ENCODE measurements at places on chromosomes 12 and 14.

DNA sequence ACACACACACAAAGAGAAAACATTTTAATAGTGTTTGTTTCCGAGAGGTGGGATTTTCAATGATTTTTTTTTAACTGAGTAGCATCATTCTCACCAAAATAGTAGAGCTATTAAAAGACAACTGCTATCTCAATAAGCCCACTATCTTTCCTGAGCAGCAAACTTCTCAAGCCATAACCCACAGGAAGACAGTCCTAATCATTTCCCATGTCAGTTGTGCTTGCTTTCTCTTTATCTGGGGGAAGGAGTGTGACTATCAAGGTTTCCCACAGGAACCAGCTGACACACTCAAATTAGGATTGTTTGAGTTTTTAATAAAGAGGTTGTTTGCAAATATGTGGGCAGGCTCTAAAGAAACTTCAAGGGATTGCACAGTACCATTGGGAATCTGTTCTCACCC, 4.9 kb upstream of the MAX start:
- no peak for DNase-seq

- no peak for DNase-seq
Measured at GRCh38 chr12:67649261-67649569, 670 bp downstream of the DYRK2 start.

DNA sequence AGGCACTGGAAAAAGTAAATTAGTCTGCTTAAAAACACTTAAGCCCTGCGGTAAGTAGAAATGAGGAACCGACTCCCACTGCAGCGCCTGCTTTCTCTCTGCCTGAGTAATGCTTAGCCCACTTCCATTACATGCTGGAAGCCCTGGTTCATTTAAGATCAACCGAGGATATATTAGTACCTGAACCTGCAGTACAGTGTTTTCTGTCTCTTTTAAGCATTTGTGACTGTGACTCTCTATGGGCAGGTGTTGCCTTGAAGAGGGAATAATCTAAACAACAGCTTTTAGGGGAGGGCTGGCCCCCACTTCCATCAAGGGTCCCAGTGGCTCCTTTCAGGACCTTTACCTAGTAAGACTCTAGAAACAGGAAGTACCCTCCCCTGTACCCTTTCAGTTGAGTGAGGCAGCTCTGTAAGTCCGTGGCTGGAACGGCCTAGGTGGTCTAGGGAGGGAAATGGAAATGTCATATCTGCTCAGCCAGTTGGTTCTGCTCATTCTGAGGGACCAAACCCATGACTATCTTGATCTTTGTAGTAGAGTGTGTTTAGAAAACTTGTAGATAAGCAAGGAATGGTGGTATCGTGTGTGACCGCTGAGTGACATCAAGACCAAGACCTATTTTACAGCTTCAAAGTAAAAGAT, 56.2 kb downstream of the FNTB start:
- DNase-seq: no peak

DNA sequence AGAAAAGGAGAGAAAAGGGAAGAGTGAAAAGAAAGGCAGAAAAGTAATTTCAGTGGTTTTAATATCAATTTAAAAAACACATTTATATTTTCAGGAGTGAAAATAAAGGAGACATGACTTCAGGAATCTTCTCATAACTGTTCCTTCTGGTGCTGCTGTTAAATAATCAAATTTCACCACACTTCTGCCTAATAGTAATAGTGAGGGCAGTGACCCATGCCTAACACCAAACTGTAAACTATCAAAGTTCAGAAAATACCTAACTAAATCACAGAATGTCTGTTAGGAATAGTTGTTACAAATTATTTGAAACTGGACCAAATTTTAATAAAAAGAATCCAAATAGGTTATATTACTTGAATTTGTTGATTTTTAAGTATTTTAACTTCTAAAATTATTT, 169.4 kb downstream of the RPL10L start:
- DNase-seq: no peak

DNA sequence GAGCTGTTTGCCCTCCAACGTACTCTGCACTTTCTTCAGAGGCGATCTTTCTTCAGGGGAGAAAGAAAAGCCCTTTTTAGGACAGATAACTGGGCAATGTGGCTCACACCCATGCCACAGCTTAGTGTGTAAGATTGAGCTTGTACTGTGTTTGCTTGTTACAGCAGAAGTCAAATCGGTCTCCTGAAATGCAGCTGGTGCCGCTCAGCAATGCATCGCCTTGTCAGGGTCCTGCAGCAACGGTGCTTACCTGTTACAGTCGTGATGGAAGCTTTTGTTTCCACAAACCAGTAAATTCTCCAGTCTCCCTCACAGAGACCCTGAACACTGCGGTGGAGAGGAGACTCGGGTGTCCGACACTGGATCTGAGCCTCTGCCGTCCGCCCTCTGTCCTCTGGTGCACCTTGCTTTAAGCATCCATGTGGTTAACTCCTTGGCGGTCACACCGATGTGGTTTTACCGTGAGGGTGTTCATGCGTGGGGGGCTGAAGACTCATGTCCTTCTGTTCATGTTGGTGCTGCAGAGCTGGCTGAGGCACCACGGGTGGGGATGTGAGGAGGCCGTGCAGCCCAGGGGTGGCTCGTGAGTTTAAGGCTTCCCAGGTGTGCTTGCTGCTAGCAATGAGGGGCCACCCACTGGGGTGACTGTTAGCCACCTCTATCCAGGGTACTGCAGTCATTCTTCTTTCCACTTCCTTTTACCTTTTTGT, 47.3 kb downstream of the FBXL14 start:
- DNase-seq: no peak

DNA sequence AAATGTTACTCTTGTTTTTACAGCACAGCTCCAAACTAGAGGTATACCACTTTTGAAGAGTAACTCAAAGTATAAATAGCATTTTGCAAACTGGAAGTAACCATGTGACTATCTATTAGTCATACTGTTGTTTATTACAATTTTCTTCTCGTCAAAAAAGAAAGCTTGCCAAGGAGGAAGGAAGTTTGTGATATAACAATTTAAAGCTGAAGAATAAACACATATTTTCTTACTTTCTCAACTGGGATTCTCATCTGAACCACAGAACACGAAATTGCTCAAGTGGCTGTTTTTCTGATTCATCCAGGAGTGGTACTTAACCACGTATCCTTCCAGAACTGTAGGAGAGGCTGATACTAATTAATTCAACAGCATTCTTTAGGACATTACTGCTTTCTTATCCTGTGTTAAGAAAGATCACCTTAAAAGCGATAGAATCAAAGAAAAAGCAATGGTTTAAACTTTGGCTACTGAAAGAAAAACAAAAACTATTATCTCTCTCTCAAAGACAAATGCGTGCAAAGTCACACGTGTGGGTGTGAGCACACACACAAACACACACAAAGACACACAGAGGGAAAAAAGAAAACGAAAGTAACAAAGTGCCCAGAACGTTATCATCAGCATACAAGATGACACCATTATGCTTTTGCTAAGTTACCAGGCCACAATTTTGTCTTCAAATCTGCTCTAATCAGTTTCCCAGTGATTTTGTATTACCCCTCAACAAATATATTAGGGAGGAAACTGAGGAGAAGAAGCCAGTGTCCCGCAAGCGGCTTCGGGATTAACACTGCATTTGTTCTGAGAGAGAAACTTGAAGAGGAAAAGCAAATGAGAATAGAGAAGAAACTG, at the start of gene CLEC2B:
Gene CLEC2B, minus strand, starts transcription at position 48 of the 855 bp plus-strand sequence.
- DNase-seq: no peak

- DNase-seq: no peak
Measured at GRCh38 chr14:92959189-92959531, 36.2 kb downstream of the CHGA start.

DNA sequence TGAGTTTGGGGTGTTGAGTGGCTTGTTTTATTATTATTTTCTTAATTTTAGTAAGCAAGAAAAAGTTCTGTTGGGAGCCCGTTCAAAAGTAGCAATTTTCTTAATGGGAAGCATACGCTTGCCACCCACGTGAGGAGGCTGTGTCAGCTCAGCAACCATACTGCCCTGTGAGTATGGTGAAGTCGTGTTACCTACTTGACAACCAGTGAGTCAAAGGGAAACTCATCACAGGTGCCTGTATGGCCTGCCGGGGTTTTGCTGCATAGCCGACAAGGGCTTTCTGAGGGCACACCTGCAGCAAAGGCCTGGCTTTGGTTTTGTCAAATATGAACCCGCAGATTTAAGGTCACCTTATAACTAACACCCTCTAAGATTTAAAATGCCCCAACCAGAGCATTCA, 31.1 kb downstream of the PITPNM2 start:
- no peak for DNase-seq

DNA sequence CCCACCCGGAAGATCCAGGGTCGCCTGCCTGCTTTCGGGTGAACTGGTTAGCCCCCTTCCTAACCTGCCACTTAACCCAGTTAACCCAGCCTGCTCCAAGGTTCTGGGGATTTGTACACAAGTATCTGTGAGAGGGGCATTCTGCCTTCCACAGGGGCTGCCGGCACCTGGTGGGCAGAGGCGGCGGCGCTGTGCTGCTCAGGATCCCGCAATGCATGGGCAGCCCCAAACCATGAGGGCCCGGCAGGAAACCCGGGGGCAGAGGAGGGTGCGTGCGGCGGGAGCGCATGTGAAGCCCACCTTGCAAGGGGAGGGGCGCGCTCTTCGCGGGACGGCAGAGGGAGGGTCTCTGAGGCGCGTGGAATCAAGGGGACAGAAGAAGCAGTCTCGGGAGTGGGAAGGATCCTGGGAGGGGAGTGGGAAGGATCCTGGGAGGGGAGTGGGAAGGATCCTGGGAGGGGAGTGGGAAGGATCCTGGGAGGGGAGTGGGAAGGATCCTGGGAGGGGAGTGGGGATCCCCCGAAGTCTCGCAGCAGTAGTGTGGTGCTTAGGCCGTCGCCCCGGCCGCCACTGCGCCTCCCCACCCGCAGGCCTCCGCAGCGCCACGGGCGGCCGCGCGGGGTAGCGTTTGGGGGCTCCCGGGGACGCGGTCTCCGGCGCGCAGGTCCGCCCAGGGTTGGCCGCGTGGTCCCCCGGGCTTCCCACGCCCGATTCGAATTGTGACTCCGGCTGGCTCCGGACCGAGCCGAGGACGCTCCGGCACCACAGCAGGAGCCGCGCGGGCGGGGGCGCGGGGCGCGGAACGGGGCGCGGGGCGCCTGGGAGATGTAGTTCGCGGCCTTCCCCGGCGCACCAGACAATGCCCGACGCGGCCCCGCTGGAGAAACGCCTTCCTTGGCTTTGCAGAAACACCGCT, 4.9 kb upstream of the MTA1 start:
- DNase-seq: peak; percentile 37

- DNase-seq: no peak
Measured at GRCh38 chr12:41293461-41293860, 105.3 kb downstream of the PDZRN4 start.

DNA sequence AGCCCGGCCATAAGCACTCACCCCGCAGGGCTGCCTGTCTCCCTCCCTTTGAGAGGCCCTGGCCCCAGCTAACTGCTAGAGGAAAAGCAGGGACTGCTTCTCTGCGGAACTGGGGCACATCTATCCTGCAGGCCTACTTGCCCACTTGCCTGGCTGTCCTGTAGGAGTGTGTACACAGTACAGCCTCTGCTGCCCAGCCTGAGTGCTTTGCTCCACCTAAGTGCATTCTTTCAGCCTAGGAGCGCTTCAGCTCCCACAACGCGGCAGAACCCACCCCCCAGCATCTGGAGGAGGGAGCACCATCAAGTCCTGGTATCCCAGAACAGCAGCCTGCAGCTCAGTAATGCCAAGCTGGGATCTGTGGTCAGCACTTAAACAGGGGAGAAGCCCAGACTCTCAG, 79.9 kb upstream of the CD163 start:
- DNase-seq: no peak

- no peak for DNase-seq
Measured at GRCh38 chr14:64391113-64391725, 3.1 kb downstream of the MTHFD1 start.

- DNase-seq: no peak
Measured at GRCh38 chr12:60205500-60205899, 609.7 kb downstream of the SLC16A7 start.

DNA sequence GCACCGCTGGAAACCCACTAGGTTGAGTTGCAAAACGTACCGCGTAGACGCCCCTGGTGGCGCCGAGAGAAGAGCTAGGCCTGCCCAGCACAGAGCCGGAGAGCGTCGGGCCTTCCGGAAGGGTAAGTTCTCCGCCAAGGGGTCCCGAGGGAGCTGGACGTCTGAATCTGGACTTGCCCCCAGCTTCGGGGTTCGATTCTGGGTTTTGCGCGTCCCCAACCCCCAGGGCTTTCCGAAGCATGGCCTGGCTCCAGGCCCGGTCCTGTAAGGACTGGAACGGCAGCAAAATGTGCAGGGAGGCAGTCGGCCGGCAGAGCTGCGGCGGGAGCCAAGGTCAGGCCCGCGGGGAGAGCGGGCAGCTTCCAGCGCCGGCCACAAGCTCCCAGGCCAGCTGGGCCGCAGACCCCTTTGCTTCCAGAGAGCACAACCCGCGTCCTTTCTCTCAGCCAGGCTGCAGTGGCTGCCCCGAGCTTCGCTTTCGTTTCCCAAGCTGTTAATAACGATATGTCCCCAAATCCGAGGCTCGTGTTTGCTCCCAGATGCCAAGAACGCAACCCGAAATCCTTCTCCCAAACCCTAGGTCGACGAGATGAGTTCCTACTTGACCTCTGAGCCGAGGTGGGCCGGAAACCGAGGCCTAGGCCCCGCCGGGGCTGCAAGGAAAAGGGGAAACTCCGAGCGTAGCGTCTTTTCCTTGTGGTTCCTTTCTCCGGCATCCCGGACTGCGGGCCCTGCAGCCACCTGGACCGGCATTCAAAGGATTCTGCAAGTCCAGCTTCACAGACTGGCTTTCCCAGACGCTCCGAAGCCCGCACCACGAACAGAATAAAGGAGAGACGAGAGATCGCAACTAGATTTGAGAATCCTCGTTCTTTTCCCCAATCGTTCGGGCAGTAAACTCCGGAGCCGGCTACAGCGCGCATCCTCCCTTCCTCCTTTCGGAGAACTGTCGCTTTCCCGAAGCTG, 3.2 kb upstream of the TBX5 start:
- DNase-seq: no peak

- no peak for DNase-seq
Measured at GRCh38 chr12:16119618-16120415, 157.7 kb downstream of the SLC15A5 start.

DNA sequence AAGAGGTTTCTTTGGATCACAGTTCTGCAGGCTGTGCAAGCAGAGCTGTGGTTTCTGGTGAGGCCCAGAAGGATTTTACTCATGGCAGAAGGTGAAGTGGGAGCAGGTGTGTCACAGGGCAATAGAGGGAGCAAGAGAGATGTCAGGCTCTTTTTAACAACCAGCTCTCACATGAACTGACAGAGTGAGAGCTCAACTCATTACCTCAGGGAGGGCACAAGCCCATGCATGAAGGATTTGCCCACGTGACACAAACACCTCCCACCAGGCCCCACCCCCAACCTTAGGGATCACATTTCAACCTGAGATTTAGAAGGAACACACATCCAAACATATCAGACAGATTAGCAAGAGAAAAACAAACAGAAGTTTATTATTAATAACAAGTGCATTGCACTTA, 470.4 kb downstream of the GALC start:
- peak; percentile 21 for DNase-seq

DNA sequence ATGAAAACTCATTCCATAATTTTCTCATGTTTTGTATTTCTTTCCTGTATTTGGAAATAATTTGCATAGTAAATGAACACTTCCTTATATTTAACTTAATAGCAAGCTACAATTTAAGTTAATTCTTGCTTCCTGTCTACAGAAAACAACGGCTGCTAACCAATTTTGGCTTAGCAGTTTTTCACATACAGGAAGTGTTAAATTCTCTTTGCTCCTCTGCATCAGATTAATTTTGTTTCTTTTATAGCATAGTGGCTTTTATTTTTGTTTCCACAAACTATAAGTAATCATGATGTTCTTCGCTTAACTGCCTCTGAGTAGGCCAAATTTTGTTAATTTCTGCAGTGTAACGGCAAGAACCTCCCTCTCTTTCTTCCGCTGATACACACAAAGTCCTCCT, 182.9 kb downstream of the ALX1 start:
- no peak for DNase-seq
